ENCODE measurements at places on chromosomes 1 and 21.

DNA sequence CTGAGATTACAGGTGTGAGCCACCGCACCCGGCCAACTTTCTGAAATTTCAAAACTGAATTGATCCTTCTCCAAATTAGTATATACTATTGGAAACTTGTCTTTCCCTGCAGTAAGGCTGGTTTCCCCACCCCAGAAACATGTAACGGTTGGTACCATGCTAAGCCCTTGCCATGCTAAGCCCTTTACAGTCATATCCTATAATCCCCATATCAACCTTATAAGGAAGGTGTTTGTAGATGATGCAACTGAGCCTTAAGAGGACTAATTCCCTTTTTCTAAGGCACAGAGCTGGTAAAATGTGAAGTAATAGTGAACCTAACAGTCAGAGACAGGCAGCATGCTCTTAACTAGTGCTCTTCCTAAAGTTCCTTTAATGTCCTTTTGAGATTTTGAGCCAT, 413.7 kb downstream of the DISC1 start:
- DNase-seq, result no peak

DNA sequence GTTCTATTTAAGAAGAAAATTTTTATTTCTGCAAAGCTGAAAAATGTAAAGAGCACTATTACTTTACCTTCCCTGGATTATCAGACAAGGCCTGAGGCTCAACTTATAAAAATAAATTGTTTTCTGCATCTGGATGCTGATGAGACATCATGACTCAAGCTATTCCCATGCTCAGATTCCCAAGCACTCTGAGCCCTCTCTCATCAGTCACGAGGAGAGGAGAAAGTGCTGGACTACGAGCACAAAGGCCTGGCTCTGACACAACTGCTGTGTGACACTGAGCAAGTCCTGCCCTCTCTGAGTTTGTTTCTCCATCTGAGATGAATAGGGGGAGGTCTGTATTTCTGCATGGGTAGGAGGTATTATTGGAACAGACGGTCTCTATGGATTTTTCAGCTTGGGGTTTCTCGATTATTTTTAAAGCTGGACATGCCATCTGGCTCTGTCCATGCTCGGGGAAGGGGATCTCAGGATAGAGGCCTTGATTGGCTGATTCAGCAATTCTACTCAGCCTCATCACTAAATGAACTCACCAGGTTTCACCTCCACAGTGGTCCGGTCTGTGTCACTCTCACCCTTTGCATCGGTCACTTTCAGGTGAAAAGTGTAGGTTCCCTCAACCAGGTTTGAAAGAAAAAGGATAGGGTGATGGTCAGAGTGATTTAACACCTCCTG, 107.7 kb downstream of the KIAA0319L start:
- no peak for DNase-seq

GRCh38 chr1:218481116-218481775, 136.1 kb downstream of the TGFB2 start:
- DNase-seq, result no peak

- DNase-seq, result no peak
These were observed 64.2 kb upstream of the ERRFI1 start for GRCh38 chr1:8090241-8090702.

DNA sequence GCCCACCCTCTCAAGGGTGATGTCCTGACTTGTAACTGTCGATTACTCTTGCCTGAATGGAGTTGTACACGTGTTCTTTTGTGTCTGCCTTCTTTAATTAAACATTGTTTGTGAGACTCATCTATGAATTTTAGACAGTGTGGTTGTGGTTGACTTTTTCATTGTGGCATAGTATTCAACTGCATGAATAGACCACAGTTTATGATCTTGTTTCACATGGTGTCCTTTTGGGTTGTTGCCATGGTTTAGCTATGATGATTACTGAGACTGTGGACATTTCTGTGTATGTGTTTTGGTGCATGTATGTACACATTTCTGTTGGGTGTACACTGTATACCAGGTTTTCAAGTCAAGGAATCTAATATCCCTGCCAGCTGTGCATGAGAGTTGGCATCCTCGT, 30.1 kb downstream of the PRMT2 start:
- no peak for DNase-seq

- no peak for DNase-seq
These were observed 51.0 kb downstream of the ZBTB18 start for GRCh38 chr1:244102046-244102445.

DNA sequence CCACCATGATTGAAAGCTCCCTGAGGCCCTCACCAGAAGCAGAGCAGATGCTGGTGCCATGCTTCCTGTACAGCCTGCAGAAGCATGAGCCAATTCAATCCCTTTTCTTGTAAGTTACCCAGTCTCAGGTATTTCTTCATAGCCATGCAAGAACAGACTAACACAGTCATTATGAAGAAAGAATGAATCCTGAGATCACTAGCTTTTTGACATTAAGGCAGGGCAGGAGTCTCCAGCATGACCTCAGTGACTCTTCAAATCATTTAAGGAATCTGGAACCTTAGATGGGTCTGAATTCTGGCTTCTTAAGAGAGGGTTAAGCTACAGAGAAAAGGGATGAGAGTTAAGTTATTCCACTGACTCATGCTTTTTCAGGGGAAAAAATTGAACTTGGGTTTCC, 79.0 kb downstream of the PTPN14 start:
- no peak for DNase-seq

DNA sequence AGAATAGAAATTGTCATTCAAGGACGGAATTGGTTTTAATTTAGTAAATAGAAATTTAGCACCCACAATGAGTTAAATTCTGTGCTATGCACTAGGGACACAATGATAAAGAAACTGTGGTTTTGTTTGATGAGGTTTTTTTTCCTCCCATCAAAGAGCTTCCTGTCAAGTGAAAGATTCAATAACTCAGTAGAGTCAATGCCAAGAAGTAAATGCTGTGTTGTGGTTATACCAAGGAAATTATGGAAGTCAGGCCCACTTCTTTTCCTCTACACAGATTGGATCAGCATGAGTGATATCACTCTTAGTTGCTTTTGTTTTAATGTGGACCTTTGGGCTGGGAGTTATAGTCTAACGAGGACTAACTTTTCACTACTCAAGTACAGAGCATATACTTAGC, 1269.6 kb upstream of the ADGRL2 start:
- no peak for DNase-seq

- DNase-seq, result peak; percentile 27
These were observed 11.3 kb downstream of the RPAP2 start for GRCh38 chr1:92310185-92310597.
